ENCODE measurements at places on chromosomes 6 and 20.

- no peak for DNase-seq
Observed at GRCh38 chr6:117110737-117111136, 154.6 kb upstream of the VGLL2 start.

- no peak for DNase-seq
Observed at GRCh38 chr6:121222656-121223055, 111.6 kb downstream of the TBC1D32 start.

DNA sequence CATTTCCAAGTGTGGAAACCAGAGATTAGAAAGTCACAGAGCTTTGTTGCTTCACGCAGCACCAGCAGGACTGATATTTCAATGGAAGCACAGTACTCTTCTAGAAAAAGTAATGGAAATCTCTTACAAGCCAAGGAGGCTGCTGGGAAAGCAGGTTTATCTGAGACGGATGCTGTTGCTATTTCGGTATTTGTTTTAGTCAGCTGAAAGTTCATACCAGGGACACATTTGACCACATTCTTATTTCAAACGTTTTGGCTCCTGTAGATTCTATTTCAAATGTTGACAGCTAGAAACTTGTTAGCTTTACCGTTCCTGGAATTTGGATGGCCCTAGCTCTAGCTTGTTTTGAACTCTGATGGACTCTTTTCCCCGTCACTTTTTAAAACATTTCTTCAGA is 3.7 kb upstream of the TMEM242 start:
- DNase-seq, result no peak

- DNase-seq, result peak; percentile 55
Observed at GRCh38 chr20:51494241-51495110, 48.0 kb downstream of the NFATC2 start.

DNA sequence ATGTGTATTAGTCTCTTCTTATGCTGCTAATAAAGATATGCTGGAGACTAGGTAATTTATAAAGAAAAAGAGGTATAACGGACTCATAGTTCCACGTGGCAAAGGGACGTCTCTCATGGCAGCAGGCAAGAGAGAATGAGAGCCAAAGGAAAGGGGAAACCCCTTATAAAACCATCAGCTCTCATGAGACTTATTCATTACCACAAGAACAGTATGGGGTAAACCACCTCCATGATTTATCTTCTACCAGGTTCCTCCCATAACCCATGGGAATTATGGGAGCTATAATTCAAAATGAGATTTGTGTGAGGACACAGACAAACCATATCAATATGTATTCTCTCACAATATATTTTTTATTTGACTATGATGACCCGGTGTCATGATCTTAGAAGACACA is 109.1 kb downstream of the UTRN start:
- no peak for DNase-seq

DNA sequence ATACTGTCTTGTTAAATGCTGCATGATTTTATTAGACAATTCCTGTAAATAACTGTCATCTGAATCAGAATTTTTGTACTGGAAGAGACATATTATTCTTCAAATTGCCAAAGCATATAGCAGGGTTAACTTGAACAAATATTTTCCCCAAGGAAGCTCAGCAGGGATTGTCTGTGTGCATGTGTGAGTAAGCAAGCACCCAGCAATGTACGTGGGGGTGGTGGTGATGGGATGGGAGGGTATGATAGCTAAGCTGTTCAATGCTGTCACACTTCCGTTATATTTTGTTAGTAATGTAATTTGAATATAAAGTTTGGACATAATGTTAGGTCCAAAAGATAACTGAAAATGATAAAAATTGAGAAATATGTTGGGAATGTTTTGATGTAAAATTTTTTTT is 118.1 kb downstream of the MYB start:
- DNase-seq, result no peak

- no peak for DNase-seq
Observed at GRCh38 chr6:132020138-132020581, 69.0 kb upstream of the CCN2 start.
